ENCODE measurements at places on chromosomes 13 and 19.

- no peak for DNase-seq
Observed at GRCh38 chr19:10913716-10914340, 14.6 kb downstream of the YIPF2 start.

GRCh38 chr19:51503286-51503817 lies 1.8 kb upstream of the SIGLEC12 start:
- DNase-seq = no peak

- no peak for DNase-seq
Observed at GRCh38 chr13:97844151-97844550, 109.3 kb upstream of the IPO5 start.

DNA sequence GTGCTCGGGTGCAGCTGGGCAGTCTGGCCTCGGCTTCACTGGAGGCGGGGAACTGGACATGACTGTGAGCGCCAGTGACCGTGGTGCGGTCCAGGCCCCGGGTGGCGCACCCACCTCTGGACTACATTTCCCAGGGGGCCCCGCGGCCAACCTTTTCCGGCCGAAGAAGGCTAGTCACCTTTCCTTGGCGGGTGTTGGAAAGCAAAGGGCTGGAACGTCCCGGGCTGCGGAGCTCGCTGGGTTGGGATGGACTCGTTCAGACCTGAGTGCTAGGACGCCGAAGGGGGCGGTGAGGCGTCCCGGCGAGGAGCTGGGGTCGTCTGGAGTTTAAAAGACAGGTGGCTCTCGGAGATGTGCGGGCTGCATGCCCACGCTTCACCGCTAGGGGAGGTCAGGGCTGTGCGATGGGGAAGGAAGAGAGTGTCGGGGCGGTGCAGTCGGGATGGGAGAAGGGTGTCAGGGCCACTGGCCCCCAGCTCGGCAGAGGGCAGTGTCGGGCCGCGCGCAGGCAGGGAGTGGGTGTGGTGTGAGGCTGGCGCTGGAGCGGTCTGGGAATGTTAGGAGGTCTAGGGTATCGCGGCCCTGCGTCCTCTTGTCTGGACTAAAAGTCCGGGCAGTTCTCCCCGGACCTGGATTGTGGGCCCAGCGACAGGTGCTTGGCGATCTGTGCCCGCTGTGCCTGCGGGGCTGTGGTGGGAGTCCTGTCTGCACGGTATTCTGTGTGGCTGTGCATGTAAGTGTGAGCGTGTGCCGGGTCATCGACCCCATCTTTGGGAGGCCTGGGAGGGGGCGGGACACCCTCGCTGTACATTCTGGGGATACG lies 57.1 kb downstream of the ZNF568 start:
- DNase-seq = peak; percentile 76

GRCh38 chr19:9847087-9847671 lies 12.1 kb downstream of the PIN1 start:
- peak; percentile 36 for DNase-seq

DNA sequence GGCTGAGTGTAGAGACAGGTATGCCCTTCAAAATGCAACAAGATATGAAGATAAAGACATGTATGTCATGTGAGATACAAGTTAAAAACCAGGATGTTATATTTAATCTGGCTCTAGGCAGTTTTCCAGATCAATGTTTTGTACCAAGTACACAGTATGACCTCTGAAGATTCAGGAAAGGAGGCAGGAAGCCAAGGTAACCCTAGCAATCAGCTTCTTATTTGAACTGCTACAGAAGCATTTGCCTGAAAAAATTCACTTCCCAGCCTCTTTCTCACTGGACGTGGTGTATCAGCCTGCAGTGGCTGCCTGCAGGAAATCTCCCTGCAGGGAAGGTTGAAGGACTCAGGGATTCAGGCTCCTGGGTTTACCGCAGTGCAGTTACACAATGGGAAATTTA lies 24.1 kb downstream of the OLFM4 start:
- no peak for DNase-seq

DNA sequence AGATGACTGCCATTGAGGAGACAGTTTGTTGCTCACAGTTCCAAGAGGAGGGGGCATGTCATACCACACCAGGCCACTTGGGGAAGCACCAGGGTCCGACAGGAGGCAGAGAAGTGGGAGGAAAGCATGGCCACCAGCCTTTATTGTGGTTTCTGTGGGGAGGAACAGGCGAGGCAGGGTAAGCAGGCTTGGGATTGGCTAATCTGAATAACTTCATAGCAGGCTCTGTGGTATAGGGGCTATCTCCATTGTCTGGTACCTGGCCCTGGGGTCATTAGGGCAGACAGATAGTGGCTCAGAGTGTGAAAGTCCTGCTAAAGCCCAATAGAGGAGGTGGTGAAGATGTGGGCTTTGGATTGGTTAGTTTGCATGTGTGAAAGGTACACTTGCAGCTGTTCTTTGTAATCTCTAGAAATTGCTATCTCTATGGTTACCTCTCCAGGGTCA lies 35.5 kb downstream of the CBY2 start:
- no peak for DNase-seq

GRCh38 chr13:107205318-107206104 lies 637.6 kb upstream of the ARGLU1 start:
- peak; percentile 29 for DNase-seq

GRCh38 chr13:24110011-24110410 lies 50.5 kb upstream of the SPATA13 start:
- no peak for DNase-seq

GRCh38 chr19:3512562-3513228 lies 6.6 kb downstream of the FZR1 start:
- DNase-seq = no peak

- DNase-seq = no peak
Observed at GRCh38 chr13:41520016-41520659, 62.8 kb downstream of the RGCC start.

GRCh38 chr13:75635101-75635827 lies 866 bp upstream of the LMO7 start:
- no peak for DNase-seq

GRCh38 chr19:35872180-35872579 lies 3.8 kb downstream of the APLP1 start:
- DNase-seq = no peak

DNA sequence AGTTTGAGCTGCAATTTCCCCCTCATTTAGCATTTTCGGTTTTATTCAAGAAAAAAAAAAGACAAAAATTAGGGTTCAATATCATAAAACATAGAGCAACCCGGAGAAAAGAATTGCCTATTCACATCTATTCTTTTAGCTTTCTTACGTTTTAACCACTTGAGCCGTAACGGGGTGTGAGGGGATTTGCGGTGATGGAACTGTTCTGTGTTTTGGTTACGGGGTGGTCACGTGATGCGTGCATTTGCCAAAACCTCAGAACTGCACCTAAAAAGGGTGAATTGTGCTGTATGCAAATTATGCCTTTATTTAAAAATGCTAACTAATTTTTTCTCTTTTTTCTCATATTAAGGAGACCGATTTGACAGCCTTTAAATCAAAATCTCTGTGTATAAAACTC lies 22.1 kb downstream of the CLEC11A start:
- no peak for DNase-seq

DNA sequence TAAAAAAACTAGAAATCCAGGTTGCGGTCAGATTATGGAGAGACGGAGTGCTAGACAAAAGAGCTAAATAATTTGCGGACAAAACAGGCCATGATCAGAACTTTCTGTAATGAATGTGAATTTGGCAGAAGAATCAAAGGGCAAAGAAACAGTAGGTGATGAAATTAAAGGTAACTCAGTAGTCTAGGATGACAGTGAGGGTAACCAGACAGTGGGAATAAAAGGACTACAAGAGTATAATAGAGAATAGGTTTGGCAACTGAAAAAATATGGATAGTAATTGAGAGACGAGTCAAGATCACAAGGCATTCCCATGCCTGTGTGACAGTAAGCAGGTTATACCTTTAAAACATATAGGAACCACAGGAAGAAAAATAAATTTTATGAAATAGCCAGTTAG lies 35.9 kb downstream of the CAB39L start:
- no peak for DNase-seq

DNA sequence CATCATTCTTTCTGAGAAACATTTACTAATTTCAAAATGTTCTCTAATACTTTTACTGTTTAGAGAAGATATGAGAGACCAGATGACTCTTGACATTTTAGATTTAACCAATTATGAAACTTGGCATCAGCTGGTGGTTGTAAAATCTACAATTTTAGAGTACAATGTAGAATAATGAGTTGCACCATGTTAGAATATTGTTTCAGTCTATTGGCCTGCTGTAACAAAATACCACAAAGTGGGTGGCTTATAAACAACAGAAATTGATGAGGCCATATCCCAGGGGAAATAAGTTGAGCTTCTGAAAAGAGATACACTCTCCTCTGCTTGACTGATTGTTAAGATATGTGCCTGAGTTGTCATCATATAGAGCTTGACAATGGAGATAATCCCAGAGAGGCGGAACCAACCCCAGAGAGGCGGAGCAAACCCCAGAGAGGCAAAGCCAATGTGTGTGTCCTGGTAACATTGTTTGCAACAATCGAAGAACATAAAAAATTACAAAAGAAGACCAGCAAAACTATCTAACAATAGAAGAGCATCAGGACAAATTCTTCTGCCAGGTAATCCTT lies 373.0 kb upstream of the SLITRK1 start:
- no peak for DNase-seq

DNA sequence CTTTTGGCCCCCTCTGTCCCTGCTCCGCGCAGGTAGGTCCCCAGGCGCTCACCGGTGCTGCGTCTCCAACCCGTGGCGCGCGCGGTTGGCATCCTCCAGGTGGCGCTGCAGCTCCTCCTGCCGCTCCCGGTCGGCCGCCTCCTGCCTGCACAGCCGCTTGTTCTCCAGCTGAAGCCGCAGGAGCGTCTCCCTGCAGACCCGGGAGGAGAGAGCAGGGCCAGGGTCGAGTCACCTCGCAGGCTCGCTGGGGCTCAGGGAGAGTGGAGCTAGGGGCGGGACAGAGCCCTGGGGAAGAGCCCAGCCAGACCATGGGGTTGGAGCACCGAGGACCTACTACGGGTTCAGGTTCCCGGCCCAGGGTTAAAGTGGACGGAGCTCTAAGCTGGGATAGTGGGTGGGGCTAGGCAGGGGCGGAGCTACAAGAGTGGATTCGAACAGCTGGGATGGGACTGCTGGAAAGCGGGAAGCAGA lies 9.3 kb downstream of the HOOK2 start:
- peak; percentile 79 for DNase-seq

DNA sequence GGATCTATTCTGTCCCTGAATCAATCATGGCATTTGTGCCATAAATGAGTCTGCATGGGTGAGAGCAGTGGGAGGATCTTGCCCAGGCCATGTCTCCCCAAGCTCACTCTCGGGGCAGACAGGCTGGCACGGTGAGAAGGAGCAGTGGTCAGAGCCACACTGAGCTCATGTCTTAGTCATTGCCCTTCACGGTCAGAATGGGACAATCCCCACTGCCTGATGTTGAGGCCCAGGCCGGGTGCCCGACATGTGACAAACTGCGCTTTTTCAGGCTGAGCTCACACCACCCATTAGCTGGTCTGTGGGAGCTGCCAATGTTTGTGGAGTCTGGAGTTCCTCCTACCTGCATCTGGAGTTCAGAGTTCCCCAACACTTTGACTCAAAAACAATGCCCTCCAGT lies 481.9 kb downstream of the COG6 start:
- no peak for DNase-seq

- peak; percentile 37 for DNase-seq
Observed at GRCh38 chr13:26254583-26255111, 718 bp downstream of the CDK8 start.

GRCh38 chr13:19685034-19685433 lies 51.6 kb downstream of the MPHOSPH8 start:
- no peak for DNase-seq

- DNase-seq = no peak
Observed at GRCh38 chr19:21789466-21790085, 22.2 kb upstream of the ZNF100 start.

GRCh38 chr19:6381030-6381750 lies 5.5 kb upstream of the PSPN start:
- no peak for DNase-seq

DNA sequence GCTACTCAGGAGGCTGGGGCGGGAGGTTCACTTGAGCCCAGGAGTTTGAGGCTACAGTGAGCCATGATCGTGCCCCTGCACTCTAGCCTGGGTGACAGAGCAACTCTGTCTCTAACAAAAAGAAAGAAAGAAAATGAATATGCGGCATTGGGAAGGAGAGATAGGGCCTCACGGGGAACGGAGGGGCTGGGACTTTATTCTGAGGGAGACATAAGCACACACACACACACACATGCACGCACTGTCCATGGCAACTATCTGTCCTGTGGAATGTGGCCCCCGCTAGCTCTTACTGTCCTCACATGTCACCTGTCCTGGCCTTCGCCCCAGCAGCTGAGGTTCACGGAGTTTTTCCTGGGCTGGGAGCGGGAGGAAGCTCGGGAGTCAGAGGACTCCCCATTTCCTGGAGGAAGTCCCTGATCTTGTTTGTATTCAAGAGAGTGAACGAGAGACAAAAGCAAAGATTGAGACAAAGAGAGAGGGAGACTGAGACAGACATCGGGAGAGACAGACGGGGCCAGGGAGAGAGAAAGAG lies 654 bp downstream of the STAP2 start:
- DNase-seq = no peak

DNA sequence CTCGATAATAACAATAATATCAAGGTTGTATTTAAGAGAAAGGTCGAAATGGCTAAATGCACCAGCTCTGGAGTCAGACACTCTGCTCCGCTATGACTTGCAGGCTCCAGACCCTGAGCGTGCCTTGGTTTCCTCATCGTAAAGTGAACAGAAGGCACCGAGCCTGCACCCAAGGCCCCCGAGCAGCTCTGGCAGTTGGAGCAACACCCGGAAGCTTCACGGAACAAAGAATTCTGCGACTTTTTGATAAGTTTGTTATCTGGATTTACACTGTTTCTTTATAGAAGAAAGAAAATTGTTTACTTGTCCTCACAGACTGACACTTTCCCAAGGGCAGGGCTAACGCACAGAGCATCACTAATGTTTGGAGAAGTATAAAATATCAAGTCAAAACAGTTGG lies 4.4 kb downstream of the GRTP1 start:
- DNase-seq = no peak

- DNase-seq = no peak
Observed at GRCh38 chr13:50844084-50844875, 788 bp upstream of the DLEU7 start.

DNA sequence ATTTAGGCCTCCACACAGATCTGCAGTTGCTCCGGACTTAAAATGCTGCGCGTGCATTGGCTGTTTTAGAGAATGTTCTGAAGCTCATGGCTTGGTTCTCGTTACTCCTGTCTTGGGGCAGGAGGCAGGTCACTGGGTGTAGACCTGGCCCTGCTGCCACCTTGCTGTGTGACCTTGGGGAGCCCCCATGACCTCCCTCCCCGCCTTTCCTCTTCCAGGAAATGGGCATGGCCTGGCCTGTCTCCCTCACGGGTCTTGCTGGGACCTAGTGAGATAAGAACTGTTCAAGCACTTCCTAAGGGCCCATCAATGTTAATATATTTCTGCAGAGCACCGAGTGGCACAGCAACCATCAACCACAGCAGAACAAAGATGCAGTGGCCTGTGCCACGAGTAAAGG lies 49.4 kb downstream of the KLF2 start:
- DNase-seq = no peak

- DNase-seq = no peak
Observed at GRCh38 chr13:113840541-113841352, 23.1 kb downstream of the GAS6 start.

All from CD4-positive, alpha-beta T cell (primary cell).